ENCODE measurements at places on chromosomes 3 and 15.

GRCh38 chr3:64957408-64958198 is 269.8 kb upstream of the ADAMTS9 start:
- no peak for DNase-seq

DNA sequence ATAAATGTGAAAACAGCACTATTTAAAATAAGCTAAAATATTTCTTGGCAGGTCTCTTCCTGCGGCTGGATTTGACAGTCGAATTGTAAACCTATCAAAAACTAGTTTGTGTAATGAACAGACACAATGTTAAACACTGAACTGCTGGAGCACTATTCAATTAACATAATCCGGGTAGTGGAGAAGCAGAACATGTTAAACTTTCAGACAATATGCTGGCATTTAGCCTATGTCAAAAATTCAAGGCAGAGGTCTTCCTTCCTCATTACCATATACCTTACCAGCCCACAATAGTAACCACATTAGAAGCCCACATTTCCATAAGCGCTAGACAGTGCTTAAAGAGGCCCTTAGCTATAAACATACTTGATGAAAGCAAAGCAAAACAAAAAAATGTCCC is 1042.9 kb downstream of the ROBO1 start:
- no peak for DNase-seq

GRCh38 chr3:37981348-37981664 is 9.3 kb upstream of the VILL start:
- no peak for DNase-seq

- DNase-seq, result no peak
Measured at GRCh38 chr3:139302801-139303113, 41.1 kb upstream of the MRPS22 start.

- no peak for DNase-seq
Measured at GRCh38 chr15:71853543-71853942, 43.2 kb downstream of the NR2E3 start.

DNA sequence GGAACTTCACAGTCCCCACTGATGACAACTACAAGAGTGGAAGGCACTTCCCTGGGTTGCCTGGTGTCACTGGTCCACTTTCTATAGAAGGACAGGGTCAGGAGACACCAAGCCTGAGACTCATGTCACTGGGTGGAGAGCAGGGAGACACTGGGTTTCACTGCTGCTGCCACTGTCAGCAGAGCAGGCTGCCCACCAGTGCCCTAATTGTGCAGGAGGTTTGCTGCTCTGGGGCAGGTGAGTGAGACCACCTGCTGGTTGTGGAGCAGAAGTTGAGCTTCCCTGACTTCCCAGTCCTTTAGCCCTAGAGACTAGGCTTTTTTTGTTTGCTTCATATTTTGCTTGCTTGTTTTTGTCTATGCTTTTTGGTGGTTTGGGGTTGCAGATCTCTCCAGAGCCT is 528.4 kb upstream of the RGMA start:
- DNase-seq, result no peak

DNA sequence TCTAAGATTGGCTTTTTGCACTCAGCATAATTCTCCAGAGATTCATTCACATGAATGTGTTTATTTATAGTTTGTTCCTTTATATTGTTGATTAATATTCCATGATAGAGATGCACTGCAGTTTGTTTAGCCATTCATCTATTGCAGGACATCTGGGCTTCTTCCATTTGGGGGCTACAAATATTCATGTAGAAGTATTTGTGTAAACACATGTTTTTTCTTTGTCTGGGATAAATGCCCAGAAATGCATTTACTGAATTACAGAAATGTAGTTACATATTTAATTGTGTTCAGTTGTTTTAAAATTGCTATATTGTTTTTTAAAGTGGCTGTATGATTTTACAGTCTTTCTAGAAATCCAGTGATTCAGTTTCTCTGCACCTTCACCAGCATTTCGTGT is 635.0 kb downstream of the ZIC1 start:
- DNase-seq, result no peak

DNA sequence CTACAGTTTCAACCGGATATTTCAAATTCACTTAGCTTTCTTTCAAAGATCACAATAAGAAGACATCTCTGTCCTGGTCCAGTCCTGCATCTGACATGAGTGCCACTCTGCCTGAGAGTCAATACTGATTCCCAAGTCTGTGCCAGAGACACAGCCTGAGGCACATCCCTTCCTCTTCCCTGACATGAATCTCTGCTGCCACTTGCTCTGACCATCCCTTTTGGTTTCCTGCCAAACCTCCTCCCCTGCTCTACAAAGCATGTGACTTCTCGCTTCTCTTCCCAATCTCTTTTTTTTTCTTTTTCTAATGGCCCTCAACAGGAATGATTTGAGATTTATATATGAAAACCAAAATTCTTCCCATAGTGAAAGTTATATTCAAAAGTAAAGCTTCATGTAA is 117.9 kb downstream of the MECOM start:
- no peak for DNase-seq

GRCh38 chr15:66698318-66698961 is 3.6 kb upstream of the SMAD6 start:
- DNase-seq, result no peak

DNA sequence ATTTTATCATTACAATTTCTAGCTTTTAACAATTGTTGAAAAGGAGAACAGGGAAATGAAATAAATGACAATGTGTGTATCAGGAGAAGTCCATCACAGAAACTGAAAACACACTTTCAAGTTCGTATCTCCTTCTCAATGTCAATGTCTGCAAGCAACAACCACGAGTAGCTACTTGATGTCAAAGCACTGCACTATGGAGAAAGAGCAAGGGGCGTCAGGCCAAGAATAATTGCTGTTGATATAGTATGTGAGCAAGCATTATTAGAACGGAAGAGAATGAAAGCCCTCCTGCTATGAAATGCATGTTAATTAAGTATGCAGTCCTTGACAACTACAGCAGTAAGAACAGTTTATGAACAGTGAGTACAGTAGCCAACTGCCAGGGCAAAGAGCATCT is 1250.1 kb downstream of the ZPLD1 start:
- DNase-seq, result no peak

- DNase-seq, result peak; percentile 96
Measured at GRCh38 chr15:90716976-90717821, at the start of gene BLM. Gene BLM (plus strand): TSS chr15:90717346. CDS start chr15:90747393, 30,047 bp downstream.

DNA sequence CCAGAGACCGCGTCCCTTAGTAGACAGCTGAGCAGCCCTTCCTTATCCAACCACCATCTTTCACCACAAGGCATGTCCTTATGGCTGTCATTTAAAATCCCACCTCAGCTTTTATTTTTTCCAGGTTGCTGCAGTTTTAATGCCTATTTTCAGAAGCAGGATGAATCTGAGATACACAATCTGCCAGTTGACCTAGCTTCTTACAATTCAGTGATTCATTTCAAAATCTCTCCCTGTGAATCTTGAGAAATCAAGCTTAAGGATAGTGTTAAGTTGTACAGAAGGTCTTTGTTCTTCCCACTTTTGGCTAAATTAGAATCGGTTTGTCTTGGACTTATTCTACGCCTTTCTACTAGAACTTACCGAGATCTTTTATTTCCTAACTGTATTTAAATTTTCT is 522.3 kb upstream of the CFAP20DC start:
- no peak for DNase-seq

GRCh38 chr15:52031556-52031955 is 12.5 kb downstream of the MAPK6 start:
- no peak for DNase-seq

GRCh38 chr15:31175484-31175883 is 74.0 kb upstream of the TRPM1 start:
- DNase-seq, result no peak

GRCh38 chr3:127538569-127538968 is 52.0 kb downstream of the TPRA1 start:
- no peak for DNase-seq

DNA sequence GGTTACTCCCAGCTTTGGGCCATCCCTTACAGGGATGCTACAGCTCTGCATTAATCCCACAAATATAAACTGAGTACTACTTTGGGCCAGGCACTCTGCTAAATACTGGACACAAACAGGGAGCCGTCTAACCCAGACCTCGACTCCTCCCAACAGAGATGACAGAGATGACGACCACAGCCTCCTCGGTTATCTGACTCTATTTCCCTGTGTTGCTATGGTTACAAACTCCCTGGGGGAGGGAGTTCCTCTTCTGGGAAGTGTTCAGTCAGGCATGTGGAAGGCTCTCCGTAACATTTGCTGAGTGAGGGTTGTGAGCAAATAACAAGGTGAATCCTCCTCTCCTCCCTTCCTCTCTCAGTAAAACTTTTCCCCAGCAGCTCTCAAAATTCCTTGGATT is 6.7 kb upstream of the CMTM7 start:
- DNase-seq, result no peak

DNA sequence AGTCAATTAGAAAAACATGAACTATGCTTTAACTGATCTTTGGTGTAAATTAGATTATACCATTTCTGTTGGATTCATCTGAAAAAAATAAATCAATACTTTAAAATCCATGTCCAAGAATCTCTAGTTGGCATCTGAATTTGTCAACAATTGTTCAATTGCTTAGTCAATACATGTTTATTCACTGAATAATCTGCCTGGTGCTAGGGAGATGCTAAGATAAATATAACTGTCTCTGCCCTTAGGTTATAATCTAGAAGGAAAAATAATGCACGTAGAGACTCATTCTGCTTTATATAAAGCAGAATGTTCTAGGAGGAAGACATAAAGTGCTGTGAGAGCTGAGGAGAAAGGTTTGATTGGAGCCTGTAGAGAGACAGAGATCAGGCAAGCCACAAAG is 537.2 kb upstream of the IL12A start:
- no peak for DNase-seq

- no peak for DNase-seq
Measured at GRCh38 chr3:147411238-147411814, 2.2 kb downstream of the ZIC1 start.

DNA sequence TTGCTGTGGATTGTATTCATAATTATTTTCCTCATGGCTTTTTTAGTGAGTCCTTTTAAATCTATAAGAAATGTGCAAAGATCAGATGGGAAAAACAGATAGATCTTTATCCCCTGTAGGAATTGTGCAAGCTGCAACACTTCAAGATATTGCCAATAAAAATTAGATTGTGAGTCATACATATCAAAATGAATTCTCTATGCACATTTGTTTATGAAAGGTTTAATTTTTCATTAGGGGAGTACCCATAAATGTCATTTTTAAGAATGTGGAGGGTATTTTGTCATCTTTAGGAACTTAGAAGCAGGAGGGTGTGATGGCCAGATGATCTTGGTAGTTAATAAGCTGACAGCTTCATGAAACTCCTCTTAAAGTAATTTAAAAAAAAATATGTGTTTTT is 2.9 kb downstream of the PIAS1 start:
- DNase-seq, result no peak

GRCh38 chr3:126704494-126705214 is 614 bp downstream of the CHCHD6 start:
- no peak for DNase-seq

GRCh38 chr15:98881526-98882520 is 125.8 kb downstream of the PGPEP1L start:
- no peak for DNase-seq

DNA sequence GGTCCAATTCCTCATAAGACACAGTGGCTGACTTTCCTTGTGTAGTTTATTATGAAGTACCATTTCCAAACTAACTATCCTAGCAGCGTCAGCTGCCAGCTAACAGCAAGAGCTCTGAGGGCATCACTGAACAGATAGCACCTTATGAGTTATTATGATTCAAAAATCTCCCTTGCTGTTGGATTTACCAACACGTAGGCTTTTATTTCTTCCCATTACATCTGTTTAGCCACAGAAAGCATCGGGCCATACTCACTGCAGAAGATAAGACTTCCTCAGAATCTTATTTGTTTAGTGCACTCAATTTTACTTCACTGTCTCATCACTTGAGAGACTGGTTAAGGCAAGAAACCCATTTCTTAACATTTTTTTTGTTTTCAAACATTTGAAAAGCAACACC is 16.2 kb downstream of the CLDN1 start:
- no peak for DNase-seq

Data from CD8-positive, alpha-beta memory T cell (primary cell).